ENCODE measurements at places on chromosomes 5 and 9. TPM values are rescaled to one million over a fixed set of nuclear protein-coding genes. Genes with fewer than 3 reads are reported as not detected.
A peak's percentile ranks its signal among the peaks of the same experiment; 100 is the strongest.

GRCh38 chr5:19855031-19855430 lies 133.0 kb downstream of the CDH18 start:
- no peak for ATAC-seq

DNA sequence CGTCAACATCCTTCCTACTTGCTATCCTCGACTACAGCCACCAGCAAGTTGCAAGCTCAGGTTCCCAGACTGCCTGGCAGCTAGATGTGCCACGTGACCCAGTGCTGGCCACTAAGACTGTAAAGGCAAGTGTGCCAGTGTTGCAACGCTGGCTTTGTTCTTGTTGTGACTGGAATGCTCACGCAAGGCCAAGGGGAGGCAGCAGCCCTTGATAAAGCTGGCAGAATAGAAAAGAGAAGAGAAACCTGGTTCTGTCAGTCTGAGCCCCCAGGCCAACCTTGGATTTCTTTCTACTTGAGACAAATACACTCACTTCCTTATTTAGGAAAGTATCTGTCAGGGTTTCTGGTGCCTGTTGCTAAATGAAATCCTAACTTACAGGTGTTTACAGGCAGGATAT lies 113.0 kb downstream of the KLHL3 start:
- peak; percentile 85 for ATAC-seq

DNA sequence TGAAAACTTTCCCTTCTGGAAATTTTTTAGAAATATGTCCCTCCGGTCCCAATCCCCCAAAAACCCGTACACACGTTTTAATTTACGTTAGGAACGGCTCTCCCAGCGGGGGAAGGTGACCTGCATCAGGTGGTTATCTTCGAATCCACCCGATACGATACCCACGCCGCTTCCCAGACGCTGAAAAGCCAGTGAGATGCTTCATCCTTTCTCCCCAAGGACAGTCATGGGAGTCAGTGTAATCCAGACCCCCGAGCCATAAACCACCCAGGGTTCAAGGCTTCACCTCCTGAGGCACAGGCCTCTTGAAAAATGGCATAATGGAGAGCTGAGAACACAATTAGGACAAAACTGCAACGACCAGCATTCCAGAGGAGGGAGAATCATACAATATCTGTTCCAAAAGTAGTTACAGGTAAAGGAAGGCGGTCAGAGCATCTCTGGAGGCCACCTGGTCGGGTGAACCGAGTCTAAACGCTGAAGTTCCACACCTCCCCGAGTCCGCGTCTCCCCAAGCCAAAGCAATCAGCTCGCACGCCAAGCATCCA lies 857 bp downstream of the FAM169A start:
- peak; percentile 41 for ATAC-seq

Gene OR1J2
- not detected for total RNA-seq

Gene PLCXD3
- 0.48 TPM for total RNA-seq

GRCh38 chr9:87442451-87442850 lies 55.2 kb upstream of the DAPK1 start:
- ATAC-seq: no peak

- no peak for ATAC-seq
Measured at GRCh38 chr9:126036881-126037291, 289.7 kb downstream of the PBX3 start.

Gene WDR31
- total RNA-seq: 3.7 TPM
